GM06990 (cell line): ENCODE measurements at places on chromosomes 4 and X.

GRCh38 chr4:145034727-145035211, 63.2 kb downstream of the ANAPC10 start:
- DNase-seq, result no peak

GRCh38 chrX:148904421-148905111, 404.1 kb downstream of the AFF2 start:
- DNase-seq, result no peak

DNA sequence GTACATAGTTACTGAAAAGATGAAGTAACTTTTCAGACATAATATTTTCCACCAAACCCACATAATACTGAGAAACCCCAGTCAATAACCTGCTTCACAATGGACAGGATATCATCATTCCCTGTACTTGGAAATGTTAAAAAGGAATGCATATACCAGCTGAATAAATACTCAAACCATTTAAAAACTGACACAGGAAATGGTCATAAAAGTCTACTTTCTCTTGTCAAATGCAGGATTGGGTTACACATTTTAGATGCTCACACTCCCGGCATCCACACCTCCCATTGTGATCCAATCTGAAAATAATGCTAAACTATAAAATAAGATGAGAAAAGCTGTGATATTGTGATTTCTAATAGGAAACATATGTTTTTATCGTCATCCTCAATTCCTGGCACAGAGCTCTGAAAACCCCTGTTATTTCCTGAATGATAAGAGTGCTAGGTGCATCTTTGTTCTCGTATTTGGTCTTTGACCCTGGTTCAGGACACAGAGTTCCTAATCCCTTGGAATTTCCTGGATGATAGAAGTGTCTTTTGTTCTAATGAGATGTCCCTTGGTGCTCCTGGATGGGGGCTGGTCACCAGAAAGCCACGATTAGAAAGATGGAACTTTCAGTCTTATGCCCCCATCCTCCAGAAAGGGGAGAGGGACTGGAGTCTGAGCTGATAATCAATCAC, 821.3 kb downstream of the TRIML1 start:
- no peak for DNase-seq

DNA sequence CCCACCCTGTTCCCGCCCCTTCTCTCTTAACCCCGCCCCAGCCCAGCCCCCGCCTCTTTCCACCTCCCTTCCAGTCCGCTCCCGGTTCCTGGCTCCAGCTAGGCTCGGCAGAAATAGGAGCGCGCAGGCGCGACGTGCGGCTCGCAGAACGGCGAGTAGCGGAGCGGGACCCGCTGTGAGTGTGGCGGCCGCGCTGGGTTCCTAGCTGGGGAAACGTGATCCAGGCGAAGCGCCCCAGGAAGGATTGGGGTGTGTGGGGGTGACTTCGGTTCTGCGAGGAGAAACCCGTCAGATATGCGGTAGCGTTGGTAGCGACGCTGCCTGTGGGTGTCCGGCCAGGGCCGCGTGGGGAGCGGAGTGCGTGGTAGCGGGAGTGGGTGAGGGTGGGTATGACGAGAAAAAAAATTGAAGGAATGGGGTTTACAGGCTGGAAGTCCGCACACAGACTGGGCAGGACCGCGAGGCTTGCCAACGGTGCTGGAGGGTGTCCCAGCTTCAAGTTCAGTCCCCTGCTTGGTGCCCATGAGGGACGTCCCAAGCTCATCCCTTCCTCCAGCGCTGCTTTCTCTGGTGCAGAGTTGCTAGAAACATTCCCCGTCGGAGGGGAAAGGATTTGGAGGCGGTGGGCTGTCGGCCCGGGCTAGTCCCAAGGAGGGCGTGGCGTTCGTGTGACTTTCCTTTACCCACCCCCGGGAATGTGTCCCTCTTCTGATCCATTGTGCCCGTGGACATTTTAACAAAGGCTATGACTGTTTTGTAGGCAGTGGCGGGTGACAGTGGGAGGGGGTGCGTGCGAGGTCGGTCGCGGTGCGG, at the start of gene PRRG1:
Gene PRRG1, plus strand, starts transcription at position 144 of the 813 bp plus-strand sequence. CDS start 56,886 bp downstream, outside the sequence.
- no peak for DNase-seq

DNA sequence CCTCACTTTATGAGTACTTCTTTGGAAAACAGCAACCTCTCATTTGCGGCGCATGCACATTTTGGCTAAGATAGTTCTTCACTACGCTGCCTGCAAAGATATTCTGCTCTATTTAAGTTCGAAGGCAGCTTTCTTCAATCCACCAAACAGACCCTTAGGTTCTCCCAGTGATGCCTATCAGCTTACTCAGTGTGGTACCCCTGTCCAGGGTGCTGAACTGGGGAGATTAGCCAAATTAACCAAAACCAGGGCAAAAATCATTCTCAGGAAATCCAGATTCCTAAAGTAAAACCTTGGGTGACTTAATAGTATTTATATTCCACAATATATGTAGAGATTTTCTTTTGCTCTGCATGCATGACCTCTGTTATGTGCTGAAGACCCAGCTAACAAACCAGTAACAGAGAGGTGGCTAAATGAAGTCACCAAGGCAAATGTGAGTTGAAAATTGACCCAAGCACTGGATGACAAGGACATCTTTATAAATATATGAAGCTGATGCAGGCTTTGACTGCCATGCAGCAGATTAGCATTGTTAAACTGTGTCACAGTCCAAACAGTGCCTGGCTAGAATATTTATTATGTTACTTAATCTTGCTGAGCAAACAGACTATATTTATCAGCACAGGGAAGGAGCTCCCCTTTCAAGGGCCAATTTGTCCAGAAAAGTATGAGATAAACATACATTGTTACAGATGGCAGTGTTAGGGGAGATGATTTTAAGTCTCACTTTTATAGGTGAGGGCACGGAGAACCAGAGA, 418.2 kb downstream of the STIM2 start:
- no peak for DNase-seq

DNA sequence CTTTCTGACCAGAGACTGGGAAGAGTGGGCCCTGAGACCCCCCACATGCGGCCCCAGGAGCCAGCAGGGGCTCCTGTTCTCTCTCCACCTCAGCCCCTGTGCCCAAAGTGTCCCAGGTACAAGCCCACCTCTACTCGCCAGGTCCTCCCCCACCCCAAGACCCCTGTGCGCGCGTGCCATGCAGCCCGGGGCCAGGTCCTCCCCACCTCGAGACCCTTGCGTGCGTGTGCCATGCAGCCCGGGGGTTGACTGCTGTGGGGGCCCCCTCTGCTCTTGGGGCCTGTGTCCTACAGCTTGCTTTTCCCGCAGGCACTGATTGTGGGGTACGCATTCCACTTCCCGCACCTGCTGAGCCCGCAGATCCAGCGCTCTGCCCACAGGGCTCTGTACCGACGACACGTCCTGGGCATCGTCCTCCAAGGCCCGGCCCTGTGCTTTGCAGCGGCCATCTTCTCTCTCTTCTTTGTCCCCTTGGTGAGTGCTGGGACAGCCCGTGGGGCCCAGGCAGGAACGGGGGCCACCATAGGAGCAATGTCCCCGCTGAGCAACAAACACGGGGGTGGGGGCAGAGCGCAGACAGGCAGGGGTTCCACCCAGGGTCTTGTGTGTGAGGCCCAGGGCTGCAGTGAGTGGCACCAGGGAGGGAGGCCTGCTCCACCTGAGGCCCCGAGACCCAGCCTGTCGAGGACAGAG, 20.3 kb downstream of the DGKQ start:
- DNase-seq, result no peak

DNA sequence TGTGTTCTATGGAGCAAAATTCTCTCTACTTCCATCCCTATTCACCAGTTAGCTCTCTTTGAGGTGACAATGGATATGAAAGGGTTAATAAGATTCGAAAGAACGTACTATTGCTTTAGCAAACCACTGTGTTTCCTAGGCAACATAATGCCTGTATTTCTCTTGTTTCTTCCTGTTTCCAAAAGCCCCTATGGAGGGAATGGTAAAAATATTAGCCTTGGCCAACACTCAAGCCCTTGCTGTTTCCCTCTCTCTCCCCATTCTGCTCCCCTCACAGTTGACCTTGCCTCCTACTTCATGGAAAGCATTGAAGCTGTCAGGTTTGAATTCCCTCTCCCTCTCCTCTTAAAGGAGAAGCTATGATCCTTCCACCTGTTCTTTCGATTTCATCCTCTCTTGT, 9.6 kb upstream of the PGRMC1 start:
- DNase-seq, result no peak

GRCh38 chrX:7233580-7234406, 85.8 kb upstream of the PUDP start:
- DNase-seq, result no peak

GRCh38 chr4:111435986-111436744, 709.1 kb upstream of the FAM241A start:
- no peak for DNase-seq

DNA sequence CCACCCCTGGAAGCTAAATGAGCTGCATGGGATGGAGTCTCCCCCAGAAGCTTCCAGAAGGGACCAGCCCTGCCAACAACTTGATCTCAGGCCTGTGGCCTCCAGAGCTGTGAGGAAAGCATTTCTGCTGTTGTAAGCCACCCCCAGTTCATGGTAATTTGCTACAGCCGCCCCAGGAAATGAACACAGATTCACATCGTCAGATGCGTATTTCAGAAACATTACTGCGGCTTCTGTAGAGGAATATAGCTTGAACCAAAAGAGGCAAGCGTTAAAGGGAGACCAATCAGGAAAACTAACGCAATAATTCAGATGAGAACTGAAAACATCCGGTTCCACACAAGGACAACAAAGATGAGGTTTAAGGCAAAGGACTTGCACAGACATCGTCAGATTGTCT, 128.4 kb upstream of the TBL1X start:
- DNase-seq, result no peak

- DNase-seq, result no peak
Measured at GRCh38 chrX:15209096-15209495, 60.8 kb downstream of the ASB9 start.

GRCh38 chrX:132837967-132838366, 120.5 kb downstream of the HS6ST2 start:
- DNase-seq, result no peak

- no peak for DNase-seq
Measured at GRCh38 chr4:42562016-42562415, 94.9 kb downstream of the ATP8A1 start.

DNA sequence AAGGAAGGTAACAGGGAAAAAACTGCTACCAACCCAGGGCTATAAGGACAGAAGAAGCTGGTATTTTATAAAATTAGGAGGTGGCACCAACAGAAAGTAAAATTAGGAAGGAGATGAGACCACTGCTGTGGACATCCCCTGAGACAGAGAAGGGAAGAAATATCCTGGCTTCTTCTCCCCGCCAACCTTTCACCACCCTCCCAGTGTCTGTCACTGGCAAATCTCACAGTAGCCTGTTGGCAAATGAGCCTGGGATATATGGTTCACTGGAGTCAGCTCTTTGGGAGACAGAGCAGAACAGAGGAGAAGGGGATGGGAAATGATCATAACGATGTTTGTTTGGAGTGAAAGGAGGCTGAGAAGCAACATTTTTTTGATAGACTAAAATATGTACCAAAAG, 190.9 kb upstream of the PACRGL start:
- no peak for DNase-seq

GRCh38 chrX:6184900-6185515, 43.7 kb downstream of the NLGN4X start:
- no peak for DNase-seq

GRCh38 chr4:26261405-26261804, 59.4 kb upstream of the RBPJ start:
- DNase-seq, result no peak

DNA sequence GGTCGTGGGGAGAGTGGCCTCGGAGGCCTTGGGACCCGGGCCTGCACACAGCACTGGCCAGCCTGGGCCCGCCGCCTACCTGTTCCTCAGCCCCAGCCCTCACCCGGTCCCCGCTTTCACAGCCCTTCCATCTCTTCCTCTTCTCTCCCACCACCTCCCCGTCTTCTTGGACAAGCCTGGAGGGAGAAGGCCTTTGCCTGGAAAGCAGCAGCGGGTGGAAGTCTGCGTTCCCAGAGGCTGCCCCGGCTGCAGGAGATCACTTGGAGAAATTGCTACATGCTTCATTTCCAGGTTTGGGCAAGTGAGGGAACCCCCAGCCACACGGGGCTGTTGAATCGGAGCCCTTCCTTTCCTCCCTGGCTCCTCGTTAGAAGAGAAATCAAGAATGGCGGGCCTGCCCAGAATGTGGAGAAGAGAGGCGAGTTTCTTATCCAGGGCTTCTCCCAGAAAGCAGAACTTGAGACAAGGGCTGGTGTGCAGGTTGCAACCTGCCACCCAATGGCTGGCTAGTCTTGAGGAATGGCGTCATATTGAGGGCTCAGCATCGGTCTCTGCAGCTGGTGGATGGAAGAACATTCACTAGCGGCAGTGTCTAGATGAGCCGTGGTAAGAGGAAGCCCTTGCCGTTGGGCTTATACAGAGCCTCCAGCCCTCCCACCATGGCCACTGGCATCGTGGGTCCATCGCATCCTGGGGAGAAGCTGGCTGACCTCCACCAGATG, 1.2 kb upstream of the PDZD4 start:
- no peak for DNase-seq

GRCh38 chr4:108396900-108397497, 223.4 kb upstream of the RPL34 start:
- no peak for DNase-seq

DNA sequence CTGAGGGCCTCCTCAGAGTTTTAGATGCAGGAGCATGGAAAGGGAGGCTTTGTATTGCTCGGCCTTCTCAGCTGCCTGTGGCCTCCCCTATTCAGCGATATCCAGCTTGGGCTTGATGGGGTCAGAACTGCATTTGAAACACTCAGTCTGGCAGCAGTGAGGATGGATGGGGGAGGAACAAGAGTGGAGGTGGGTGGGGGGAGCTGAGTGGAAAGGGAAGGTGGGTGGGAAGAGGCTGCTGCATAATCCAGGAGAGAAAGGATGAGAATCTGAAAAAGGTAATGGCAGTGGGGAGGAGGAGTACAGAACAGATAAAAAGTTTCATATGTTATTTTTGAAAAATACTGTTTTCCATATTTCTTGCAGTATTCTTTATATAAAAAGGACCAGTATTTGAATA, 202.7 kb downstream of the SLC4A4 start:
- DNase-seq, result no peak

DNA sequence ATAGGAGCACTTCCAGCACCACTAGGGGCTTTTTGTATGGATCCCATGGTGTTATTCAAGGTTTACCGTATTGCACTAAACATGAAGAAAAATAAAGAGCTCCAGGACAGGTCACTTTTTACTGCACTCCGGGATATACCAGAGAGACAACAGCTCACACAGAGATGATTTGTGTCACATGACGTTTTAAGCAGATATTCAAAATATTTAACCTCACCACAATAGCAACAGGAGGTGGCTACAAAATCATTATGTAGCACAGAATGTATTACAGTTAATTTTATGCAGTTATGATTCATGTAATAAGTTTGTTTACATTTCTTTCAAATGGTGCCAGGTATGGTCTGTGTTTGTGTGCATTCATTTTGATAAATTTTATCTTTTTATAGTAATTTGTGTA, 100.6 kb downstream of the LUZP4 start:
- DNase-seq, result no peak
